ENCODE measurements at places on chromosomes 1 and 21.

DNA sequence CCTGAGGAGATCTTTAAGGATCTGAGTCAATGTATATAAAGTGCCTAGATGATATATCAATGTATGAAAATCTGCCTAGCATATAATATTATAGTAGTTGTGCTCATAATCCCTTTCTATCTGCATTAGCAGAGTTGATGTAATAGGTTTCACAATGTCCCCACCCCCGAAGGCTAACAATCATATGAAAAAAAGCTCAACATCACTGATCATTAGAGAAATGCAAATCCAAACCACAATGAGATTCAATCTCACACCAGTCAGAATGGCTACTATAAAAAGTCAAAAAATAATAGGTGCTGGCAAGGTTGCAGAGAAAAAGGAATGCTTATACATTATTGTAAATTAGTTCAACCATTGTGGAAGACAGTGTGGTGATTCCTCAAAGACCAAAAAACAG lies 147.8 kb upstream of the DPT start:
- no peak for DNase-seq

DNA sequence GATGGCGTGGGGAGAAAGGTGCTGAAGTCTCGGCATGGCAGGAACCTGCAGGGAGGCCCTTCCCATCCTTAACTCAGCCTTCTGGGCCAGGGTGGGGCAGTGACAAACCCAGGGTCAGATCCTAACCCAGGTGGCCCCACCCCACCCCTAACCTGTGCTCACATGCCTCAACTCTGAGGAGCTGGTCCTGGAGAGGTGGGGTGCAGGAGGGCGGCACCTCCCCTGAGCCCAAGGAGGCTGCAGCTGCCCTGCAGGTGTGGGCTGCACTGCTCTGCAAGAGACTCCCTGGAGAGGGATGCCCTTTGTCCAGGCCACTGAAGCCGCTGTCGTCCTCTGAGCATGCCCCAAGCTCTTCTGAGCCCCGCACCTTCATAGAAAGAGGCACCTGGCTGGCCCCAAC lies 15.2 kb upstream of the ADAMTSL4 start:
- DNase-seq = no peak

DNA sequence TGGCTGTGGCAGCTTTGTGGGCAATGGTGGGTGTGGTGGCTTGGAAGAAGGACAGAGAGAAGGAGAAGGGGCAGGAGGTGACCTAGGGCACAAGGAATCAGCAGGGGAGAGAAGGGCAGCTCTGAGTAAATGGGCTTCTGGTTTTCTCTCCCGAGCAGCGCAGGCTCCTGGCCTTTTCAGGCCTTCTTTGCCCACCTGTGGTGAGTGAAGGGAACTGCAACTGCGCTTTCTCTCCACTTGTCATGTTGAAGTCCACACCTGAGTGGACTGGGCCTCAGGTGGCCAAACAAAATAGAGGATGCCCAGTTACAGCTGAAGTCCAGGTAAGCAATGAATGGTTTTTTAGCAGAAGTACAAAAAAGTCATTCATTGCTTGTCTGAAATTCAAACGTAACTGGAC lies 29.4 kb upstream of the KCNA10 start:
- DNase-seq = no peak

- no peak for DNase-seq
These were observed 21.0 kb downstream of the NFYC start for GRCh38 chr1:40712405-40712944.

- DNase-seq = no peak
These were observed 50.5 kb upstream of the GADD45A start for GRCh38 chr1:67634396-67634935.

GRCh38 chr1:30697571-30698376 lies 25.6 kb downstream of the MATN1 start:
- DNase-seq = peak; percentile 39

DNA sequence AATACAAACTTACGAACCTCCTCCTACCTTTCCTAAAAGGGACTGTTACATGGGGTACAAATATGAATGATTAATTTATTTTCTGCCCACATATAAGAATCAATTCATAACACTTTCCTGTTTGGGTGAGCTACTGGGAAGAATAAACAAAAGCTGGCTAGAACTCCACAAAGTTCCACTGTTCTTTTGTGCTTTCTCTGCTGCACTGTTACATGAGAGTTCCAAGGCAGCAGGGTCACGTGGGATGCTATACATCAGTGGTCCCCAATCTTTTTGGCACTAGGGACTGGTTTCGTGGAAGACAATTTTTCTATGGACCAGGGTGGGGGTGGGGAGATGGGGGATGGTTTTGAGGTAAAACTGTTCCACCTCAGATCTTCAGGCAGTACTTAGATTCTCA lies 2.2 kb upstream of the ANGPTL7 start:
- DNase-seq = no peak

- no peak for DNase-seq
These were observed 128.5 kb downstream of the ZNF281 start for GRCh38 chr1:200281201-200281835.

- no peak for DNase-seq
These were observed 678 bp downstream of the LSM10 start for GRCh38 chr1:36397083-36397377.

DNA sequence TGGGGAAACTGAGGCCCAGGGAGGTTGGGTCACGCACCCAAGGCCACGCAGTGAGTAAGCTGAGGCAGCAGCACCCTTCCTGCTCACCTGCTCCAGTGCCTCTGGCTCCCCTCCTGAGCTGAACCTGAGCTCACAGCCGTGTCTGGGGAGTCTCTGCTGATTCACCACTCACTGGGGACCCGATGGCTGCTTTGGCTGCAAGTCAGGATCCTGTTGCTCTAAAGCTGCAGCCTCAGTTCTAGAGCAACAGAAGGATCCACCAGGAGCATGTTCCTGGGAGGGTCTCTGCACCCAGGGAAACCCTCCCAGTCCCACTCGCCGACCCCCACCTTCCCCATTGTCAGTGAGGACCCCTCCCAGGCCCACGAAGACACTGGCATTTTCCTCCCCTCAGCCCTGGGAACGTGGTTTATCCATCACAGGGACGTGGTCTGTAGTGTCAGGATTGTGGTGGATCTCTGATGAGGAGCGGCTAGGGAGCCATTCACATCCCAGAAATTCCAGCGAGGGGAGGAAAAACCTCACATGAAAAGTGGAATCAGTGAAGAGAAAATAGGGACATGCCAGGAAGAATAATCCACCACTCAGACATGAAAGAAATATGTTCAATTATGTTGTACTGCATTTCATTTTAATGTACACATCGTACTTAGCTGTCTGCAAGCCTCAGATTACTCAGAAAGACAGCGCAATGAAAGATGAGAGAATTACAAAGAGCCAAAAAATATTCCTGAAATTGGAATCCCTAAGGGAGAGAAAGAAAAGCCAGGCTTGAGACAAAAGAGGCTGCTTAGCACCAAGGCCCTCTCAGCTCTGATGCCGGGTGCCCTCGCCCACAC lies 447.2 kb downstream of the MATN1 start:
- no peak for DNase-seq

DNA sequence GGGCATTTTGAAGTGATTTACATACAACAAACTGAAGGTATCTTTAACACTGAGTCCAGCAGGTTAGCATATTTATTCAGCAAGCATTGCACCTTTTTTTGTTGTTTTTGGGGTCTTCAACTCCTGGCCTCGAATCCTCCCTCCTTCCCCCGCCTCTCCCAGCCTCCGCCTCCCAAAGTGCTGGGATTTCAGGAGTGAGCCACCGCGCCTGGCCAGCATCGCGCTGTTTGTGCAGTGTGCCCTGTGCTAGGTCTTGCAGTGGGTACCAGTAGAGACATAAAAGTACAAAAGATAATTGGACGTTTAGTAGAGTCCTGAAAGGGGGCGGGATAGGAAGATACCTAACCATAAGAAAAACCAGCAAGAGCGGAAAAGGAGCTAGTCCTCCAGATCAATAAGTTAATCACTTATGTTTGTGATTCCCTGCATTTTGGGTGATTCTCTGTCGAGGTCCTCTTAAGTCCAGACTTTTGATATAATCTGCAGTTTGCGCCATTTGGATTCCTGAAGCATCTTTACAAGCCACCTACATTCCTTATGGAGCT lies 111.8 kb downstream of the OSBPL9 start:
- no peak for DNase-seq

Measured in myocyte (in vitro differentiated cells).